ENCODE measurements at places on chromosomes 2 and 18.

GRCh38 chr2:84214455-84214854 lies 244.6 kb downstream of the SUCLG1 start:
- DNase-seq = no peak

DNA sequence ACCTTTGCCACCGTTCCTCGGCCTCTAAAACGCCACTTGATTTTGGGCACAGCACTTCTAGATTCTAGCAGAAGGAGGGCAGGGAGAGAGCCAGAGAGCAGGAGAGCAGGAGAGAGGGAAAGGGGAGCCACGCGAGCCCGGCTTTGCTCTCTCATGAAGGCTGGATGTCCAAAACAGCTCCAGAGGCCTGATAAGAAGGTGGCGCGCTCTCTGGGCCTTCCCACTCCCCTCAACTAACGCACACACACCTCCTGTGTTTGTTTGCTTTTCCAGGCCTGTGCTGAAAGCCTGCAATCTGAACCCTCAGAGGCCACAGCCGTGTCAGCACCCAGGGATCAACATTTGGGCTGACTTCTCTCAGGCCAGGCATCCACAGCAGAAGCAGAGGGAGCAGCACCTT lies 184.8 kb upstream of the SOX11 start:
- no peak for DNase-seq

DNA sequence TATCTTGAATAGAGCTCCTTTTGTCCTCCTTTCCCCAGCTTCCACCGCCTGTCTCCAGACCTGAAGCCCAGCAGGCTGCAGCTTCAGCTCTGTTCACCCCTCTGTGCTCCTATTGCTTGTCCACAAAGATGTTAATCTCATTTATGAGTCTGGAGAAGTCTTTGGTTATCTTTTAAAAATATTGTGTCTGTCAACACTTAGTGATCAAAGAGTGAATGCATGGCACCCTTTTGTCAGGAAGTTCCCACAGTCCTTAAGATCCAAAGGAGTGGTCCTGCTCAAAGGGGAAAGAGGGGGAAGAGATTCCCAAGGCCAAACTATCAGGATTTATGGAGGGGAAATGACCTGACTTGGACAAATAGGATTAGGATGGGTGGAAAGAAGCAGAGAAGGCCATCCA lies 118.9 kb downstream of the ACAA2 start:
- DNase-seq = no peak

DNA sequence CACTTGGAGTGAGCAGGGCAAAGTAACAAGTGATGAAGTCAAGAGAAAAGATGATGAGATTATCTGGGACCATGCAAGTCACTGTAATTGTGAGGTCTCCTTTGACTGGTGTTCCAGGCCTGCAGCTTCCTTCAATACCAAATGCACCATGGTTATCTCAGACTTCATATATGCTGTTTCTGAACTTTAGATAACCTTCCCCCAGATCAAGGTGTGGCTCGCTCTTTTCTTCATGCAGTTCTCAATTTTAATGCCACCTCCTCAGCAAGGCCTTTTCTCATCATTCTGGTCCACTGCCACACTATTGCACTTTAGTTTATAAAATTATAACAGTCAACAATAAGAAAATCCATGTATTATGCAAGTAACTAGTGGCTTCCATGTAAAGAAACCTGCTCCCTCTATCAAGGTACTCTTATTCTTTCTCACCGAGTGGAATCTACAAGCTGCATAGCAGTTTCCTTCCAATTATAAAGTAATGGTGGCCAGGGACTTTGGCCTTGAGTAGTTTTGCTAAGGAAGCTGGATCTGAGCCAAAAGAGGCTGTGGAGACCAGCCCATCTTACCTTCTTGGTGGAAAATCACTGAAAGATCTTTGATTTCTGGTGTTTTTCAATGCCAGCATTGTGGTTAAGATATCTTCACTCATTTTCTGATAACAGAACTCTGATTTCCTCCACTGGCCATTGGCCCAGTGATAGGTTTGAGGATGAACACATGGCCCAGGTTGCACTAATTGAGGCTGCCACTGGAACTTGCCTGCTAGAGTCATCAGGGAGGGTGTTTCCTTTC lies 113.6 kb downstream of the KCNE4 start:
- DNase-seq = no peak

- no peak for DNase-seq
Measured at GRCh38 chr18:26630596-26630995, 82.2 kb upstream of the KCTD1 start.

DNA sequence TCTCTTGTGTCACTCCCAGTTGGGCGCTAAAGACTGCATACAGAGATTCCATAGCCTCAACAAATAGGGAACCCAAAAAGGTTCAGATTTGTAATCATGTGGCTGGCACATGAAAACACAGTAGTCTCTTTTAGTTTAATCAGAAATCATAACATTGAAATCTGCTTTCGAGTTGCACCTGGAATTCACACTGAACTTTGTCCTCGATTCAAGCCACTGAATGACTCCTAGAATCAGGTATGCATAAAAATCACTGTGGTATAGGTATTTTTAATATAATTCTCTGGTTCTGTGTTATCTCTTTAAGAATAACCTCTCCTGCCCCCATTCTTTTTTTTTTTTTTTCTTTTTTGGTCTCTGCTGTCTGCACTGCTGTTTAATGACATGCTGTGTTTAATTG lies 150.2 kb downstream of the KCNH7 start:
- no peak for DNase-seq

DNA sequence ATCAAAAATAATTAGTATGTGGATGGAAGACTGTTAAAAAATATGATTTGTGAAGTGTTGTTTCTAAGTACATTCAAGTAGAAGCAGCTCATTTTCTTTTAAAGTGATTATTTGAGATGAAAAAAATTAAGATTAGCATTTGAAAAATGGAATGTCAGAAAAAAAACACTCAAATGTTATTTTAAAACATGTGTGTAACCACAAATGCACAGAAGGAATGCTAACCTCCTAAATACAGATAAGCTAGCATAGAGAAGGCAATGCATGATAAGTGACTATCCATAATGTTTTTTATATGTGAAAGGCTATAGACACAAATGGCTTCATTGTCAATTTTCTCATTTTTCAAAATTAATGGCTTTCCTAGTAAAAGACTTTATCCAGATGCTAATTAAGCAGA lies 198.9 kb downstream of the NYAP2 start:
- no peak for DNase-seq

- DNase-seq = no peak
Measured at GRCh38 chr2:165757906-165758675, 36.0 kb downstream of the GALNT3 start.

- no peak for DNase-seq
Measured at GRCh38 chr2:171056307-171056706, 104.4 kb downstream of the TLK1 start.

DNA sequence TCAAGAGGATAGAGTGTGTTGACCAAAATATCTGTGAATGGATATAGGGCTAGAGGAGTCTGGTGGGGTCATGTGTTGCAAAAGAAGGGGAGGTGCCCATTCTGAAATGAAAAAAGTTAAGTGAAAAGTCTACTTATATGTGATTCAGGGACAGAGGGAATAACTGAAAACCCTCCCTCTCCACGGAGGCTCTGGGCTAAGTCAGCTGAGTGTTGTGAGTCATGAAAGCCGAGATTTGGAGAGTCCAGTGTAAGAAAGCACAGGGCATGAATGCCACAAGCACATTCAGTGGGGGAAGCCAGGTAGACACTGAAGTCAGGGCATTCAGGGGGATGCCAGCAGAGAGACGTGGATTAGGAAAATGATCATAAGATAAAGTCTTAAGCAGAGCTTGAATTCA lies 871.9 kb downstream of the TSN start:
- no peak for DNase-seq

DNA sequence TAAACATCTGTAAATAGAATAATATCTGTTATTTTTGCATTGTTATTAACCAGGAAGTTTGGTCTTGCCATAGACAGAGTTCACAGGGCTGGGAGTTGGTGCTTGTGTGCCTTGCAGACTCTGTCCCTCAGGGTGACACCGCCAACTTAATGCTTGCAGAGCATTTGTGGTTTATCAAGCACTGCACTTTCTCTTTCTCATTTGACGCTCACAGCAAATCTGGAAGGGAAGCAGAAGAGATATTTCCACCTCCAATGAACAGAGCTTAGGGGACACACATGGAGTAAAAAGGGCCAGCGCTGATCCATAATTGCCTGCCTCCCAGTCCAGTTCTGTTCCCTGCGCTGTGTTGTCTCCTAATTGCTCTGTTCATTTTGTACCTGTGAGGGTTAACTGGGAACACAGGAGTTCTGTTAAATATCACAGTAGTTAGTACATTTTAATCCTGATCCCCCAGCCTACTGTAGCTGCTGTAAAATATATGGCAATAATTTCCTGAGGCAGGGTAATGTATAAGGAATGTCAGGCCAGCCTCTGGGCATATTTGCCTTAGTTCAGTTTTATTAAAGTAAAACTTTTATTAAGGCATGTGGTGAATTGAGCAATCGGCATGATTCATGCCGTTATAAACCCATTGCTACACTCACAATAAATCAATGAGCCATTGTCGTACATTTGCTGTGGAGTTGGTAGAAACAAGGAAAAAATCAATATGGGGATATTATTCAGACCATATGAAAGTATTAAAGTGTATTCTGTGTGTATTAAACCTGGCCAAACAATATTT lies 182.5 kb upstream of the OSR1 start:
- no peak for DNase-seq

DNA sequence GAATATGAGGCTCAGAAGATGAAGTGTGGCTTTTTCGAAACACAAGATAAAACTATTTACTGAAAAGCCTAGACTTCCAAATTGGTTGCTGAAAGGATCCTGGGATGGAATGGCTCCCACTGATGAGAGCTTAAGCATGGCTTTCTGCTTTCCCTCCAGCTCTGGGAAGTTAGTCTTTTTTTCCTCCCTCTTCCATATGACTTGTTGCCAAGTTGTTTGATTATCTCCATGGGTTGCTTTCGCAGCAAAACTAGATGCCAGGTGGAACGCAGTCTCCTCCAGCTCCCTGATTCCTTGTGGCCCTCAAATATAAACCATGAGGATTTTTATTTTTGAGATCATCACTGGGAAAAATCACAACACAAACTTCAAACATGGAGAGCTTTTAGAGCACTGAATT lies 276.5 kb downstream of the LRRTM1 start:
- DNase-seq = no peak

GRCh38 chr2:207632575-207633493 lies 7.6 kb upstream of the METTL21A start:
- no peak for DNase-seq

- no peak for DNase-seq
Measured at GRCh38 chr2:215536510-215536909, 100.6 kb upstream of the FN1 start.

- DNase-seq = no peak
Measured at GRCh38 chr2:208511016-208511415, 104.4 kb downstream of the PTH2R start.

GRCh38 chr18:74422541-74422940 lies 34.6 kb downstream of the DIPK1C start:
- no peak for DNase-seq

DNA sequence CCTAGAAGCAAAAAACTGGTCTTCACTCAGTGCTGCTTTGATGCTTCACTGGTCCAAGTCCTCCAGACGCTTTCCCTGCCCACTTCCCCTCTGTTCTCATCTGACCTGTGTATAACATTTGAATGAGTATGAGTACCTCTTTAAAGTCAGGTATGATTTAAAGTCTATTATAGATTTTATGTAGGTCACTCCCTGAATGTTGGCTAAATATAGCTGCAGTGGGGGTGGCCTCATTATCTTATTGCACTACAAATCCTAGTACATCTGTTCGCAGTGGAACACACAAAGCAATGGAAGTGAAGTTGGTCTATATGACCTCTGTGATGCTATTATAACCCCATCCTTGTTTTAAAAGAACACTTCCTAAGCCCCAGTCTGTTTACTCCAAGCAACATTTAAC lies 33.2 kb downstream of the ARHGEF33 start:
- DNase-seq = no peak

DNA sequence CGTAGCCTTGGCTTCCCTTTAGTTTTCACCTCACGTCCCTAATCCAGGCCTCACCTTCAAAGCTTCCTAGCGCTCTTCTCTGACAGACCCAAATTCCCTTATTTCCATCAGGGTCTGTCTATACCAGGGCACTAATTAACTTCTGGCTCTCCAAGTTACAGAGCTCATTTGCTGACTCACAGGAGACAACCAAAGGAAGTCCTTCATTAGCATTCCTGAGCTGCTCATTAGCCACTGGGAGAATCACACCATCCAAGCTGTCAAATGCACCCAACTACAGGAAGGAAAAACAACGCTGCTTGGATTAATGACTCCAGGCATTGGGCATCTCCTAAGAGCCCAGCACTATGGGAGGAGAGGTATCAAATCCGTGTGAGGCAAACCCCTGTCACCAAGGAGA lies 109.8 kb upstream of the ALK start:
- no peak for DNase-seq

- DNase-seq = no peak
Measured at GRCh38 chr18:3595369-3596273, 145.6 kb downstream of the TGIF1 start.

GRCh38 chr18:63869851-63870250 lies 17.7 kb upstream of the SERPINB2 start:
- no peak for DNase-seq

GRCh38 chr2:79717364-79718007 lies 204.6 kb downstream of the CTNNA2 start:
- DNase-seq = no peak

DNA sequence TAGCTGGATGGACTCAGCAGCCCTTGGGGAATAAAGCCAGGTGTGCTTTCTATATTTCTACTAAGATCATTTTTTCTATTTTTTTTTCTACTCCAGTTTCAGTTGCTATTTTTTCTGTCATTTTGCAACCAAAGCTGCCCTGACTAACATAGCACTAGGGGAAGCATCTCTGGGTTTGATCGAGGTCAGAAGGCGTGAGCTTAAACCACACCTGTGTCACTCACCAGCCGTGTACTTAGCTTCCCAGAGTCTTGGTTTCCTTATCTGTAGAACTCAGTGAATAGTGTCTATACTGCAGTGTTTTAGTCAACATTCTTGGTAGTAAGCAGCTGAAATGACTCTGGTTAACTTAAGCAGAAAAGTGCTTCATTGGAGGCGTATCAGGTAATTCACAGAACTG lies 489.6 kb upstream of the SPRED2 start:
- no peak for DNase-seq

DNA sequence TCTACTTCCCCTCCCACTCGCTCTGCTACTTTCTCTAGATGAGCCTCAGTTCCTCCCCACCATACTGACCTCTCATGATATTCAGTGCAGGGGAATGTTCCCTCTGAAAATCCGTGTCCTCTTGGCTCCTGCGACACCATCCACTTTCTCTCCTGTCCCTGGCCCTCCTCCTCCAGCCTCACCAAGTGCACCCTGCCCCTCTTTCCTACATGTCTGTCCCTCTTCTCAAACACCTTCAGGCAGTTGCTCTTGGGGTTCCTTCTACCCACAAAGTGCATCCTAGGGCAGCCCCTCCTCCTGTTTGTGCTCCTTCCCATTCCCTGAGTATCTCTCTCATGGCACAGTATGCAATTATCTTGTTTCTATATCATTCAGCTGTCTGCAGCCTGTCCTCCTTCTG lies 246.4 kb upstream of the RAB6C start:
- DNase-seq = no peak

DNA sequence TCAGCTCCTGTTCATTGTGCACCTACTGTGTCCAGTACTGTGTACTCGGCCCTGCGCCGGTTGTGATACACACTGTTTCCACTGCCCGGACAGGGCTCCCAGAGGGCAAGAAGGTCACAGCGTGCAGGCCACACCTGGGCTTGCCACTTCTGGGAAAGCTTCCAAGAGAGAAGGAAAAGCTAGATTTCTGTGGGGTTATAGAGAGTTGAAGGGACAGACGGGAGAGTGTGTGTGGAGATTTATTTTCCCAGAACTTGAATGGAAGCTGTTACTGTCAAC lies 3.8 kb upstream of the CNDP1 start:
- no peak for DNase-seq

- DNase-seq = no peak
Measured at GRCh38 chr18:332721-333510, 65.1 kb upstream of the THOC1 start.

GRCh38 chr2:17630089-17630488 lies 89.6 kb downstream of the VSNL1 start:
- DNase-seq = no peak

Data from stimulated activated CD4-positive, alpha-beta T cell treated with anti-CD3 and anti-CD28 coated beads, Interleukin-15, amount 100 ng/mL, for 1 hour (primary cell).